Myometrial cell (primary cell): ENCODE measurements at places on chromosomes 16 and 17. TPM values are rescaled to one million over a fixed set of nuclear protein-coding genes. Genes with fewer than 3 reads are reported as not detected.

The CX3CL1 gene
- total RNA-seq = 0.35 and 8.4 TPM in 2 replicates

The CCL3 gene
- total RNA-seq = not detected in 2 replicates

The SLC52A1 gene
- total RNA-seq = 0.29 and 0.71 TPM in 2 replicates

The USP43 gene
- 0.71 and 1.4 TPM in 2 replicates for total RNA-seq

The SPNS2 gene
- 0.18 TPM in 1 of 2 replicates, not detected in the other for total RNA-seq

The TRIM72 gene
- not detected in 2 replicates for total RNA-seq

The CETP gene
- not detected in 2 replicates for total RNA-seq
